Activated CD4-positive, alpha-beta T cell treated with anti-CD3 and anti-CD28 coated beads for 24 hours (primary cell): ENCODE measurements at places on chromosomes 13 and 19.

DNA sequence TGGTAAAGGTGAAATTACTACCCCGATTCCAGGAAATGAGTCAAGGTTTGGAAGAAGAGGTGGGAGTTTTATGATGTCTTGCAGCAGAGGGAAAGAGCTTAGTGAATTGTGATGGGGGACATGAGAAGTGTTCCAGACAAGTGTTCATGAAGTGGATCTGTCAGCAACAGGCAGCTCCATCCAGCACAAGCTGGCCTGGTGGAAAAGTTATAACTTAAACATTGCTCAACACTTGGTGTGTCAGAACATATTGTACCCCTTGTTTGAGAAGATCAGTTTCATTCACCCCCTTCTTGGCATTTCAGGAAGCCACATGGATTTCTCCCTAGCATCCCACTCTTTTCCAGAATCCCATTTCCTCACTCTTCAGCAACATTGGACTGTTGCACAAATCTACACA lies 222.0 kb downstream of the B3GLCT start:
- DNase-seq, result no peak

GRCh38 chr19:56993851-56994250 lies 125.9 kb upstream of the USP29 start:
- no peak for DNase-seq

DNA sequence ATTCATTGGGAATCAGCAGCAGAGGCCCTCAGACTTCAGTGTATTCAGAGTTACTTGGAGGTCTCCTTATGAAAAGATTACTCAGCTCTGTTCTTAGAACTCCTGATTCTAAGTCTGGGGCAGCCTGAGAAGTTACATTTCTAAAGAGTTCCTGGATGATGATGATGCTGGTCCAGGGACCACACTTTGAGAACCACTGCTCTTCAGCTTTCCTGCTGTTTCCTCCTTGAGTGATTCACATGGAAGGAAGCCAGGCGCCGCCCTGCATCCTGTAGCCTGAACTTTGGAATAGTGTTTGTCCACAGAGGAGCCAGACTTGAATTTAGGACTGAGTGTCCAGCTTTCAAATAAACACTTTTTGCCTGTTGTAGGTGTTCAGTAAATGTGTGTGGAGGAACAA lies 2.9 kb downstream of the CEBPG start:
- no peak for DNase-seq

DNA sequence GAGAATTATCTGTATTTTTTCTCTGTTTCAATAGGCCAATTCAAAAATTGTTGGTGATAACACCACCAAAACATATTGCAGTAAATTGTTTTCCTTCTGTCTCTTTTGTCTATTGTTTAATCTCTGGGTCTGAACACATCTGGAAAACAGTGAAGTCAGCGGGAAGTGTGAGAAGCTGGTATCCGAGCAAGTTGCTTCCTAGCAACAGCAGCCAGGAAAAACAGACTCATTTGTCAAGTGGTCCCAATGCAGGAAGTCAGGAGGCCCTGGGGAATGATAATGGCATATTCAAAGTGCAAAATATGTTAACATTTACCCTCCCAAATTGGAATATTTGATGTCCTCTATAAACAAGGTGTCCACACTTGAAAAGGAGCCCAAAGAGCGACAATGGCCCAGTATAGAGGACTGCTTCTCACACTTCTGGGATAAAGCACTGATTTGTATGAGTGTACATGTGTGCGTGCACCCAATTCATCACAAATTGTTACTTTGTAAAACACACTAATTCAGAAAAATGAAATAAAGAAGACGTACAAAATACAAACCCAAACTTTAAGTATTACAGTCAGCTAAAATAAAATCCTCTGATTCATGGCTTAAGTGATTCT lies 515.0 kb downstream of the TBC1D4 start:
- DNase-seq, result no peak

DNA sequence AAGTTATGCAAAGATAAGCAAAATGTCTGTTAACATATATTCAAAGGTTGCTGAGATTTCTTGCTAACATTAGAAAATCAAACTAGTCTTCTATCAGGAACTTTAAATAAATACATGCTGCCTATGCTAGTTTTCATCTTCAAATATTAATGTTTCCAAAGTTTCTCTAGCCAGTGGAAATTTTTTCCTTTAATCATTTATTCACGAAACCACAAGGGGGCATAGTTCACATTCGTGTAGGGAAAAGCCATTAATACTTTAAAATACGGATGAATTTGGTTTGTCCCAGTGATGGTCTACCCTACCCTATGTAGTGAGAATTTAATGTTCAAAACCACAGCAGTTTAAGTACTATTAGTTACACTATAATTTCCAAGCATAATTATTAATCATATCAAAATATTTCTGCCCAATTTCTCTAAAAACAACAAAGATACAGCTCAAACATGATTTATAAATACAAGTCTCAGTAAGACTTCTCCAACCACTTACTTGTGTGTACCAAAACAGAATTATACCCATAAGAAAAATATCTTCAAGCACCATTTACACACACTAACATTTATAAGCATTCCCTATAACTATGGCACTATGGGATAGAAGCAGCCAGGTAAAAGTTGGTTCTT lies 16.2 kb downstream of the NUFIP1 start:
- DNase-seq, result no peak

DNA sequence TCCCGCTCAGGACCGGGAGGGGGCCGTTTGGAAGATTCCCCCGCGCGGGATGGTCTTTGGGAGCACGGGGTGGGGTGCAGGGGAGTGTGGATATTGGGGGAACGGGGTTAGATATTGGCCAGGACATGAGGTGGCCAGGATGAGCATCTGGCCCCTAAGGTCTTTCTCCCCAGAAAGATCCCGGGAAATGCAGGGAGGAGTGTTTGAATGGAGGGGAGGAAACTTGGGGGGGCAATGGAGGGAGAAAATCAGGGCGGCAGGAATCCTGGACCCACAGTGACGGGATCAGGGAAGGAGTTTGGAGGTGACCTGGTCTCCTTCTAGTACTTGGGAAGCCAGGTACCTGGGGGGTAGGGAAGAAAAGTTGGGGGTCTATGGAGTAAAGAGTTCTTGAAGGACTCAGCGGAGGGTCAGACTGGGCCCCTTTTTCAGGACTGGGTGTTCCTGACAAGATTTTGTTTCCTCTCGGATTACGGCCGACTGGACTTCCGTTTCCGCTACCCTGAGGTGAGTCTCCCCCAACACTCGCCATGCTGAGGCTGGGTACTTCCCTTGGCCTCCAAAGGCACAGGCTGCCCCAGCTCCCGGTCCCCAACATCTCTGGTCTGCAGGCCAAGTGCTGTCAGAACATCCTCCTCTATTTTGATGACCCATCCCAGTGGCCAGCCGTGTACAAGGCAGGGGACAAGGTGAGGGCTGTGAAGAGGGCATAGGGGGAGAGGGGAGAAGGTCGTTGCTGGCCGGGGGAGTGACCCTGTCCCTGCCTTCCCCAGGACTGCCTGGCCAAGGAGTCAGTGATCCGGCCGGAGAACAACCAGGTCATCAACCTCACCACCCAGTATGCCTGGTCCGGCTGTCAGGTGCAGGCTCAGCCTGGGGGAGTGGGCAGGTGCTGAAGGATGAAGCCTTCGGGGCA lies 989 bp downstream of the TMEM145 start:
- no peak for DNase-seq

GRCh38 chr13:29954082-29955028 lies 103.9 kb upstream of the UBL3 start:
- DNase-seq, result no peak

- DNase-seq, result no peak
Measured at GRCh38 chr13:25988661-25989060, 63.2 kb downstream of the SHISA2 start.

DNA sequence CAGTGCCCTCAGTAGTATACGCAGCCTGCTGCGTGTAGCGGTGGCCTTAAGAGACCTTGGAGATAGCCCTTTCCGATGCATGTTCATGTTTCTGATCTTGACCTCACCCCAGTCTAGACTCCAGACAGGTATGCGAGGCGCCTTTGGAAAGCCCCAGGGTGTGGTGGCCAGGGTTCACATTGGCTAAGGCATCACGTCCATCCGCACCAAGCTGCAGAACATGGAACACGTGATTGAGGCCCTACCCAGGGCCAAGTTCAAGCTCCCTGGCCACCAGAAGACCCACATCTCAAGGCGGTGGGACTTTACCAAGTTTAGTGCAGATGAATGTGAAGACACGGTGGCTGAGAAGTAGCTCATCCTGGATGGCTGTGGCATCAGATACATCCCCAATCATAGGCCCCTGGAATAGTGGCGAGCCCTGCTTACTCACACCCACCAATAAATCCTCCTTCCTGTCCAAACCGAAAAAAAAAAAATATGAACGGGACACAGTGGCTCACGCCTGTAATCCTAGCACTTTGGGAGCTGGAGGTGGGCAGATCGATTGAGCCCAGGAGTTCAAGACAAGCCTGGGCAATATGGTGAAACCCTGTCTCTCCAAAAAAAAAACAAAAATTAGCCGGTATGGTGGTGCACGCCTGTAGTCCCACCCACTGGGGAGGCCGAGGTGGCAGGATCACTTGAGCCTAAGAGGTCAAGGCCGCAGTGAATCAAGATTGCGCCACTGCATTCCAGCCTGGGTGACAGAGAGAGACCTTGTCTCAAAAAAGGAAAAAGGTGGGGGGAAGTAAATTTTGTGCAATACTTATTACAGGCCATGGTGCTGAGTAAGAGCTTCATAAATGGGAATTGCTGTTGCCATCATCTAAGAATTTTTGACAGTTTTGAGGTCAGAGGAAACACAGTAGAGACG lies 12.4 kb upstream of the CBLC start:
- DNase-seq, result no peak

DNA sequence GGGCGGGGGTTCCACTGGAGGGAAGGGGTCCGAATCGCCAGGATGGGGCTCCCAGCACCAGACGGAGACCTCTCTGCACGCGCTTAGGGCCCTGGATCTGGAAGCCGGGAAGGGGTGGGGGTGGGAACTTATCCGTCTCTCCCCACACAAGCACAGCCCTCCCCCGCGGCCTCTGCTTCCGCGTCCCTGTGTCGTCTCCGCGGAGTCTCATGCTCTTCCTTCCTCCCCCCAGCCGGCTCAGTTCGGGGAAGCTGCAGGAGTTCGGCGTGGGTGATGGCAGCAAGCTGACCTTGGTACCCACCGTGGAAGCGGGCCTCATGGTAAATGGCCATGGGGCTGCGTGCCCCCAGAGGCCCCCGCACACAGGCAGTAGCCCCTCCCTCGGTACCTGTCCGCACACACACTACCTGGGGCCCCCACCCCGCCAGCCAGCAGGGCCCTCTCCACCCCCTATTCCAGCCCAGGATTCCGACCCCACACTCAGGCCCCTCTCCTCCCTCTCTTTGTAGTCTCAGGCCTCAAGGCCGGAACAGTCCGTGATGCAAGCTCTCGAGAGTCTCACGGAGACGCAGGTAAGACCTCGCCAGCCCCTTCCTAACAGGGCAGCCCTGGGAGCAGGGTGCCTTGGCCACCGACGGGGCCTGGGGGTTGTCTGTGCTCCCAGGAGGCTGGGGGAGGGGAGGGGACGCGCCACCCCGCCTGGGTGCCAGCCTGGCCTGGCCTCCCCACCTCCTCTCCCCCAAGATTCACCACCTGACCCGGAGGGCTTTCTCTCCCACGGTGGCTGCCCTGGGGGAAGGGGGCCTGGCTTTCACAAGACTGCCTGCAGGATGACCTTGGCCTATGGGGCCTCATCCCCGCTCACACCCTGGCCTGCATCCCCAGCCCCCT lies 3.2 kb downstream of the MIDN start:
- peak; percentile 48 for DNase-seq

GRCh38 chr13:52405369-52405766 lies 604 bp downstream of the THSD1 start:
- DNase-seq, result no peak

- DNase-seq, result no peak
Measured at GRCh38 chr19:38665950-38666662, 18.7 kb downstream of the ACTN4 start.

DNA sequence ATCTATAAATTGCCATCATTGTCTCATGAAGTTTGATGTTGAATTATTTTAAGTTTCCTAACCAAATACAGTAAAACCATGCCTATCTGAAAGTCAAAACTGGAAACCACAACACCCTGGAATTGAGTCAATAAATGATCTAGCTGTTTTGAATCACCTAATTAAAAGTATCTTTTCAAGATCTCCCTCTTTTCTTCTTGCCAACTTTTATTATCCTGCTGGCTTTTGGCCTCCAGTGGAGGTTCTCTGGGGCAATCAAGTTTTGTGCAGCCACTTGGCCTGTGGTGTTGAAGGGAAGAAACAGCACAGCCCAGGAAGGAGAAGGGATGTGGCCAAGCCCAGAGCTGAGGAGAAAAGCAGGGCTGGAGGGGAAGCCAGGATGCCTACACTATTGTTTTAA lies 255.4 kb downstream of the COG6 start:
- DNase-seq, result no peak

DNA sequence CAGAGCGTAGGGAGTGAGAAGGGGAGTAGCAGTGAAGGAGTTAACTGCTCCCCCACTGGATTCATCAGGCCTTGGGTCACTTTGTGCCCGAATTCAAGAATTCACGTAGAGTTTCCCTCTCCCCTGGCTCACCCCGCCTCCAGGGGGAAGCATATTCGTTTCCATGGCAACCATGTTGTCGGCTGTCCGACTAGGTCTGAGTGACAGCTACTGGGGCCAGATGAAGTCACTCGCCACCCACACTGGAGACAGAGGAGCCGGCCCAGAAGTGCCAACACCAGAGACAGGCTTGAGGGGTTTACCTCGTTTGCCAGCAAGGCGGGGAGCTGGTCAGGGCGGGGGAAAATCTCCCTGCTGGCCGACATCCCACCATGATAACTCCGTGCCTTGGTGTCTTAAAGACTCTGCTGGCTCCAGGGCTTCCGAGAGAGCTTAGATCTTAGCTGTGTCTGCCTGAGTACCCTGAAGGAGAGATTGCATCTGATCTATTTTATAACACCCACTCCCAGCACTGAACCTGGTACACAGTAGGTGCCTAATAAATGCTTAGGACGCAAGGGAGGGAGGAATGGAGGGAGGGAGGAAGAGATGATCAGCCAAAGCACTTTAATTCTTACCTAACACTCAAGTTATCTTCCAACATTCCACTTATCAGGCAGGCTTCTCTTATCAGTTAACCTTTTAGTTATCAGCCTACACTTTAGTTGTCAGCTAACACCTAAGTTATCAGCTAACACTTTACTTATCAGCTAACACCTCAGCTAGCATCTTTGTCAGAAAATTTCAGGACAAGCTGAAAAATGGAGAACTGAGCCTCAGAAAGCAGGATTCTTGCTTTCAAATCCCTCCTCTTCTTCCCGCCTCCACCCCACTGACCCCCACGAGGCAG lies 57.2 kb upstream of the ZNRF4 start:
- DNase-seq, result no peak

DNA sequence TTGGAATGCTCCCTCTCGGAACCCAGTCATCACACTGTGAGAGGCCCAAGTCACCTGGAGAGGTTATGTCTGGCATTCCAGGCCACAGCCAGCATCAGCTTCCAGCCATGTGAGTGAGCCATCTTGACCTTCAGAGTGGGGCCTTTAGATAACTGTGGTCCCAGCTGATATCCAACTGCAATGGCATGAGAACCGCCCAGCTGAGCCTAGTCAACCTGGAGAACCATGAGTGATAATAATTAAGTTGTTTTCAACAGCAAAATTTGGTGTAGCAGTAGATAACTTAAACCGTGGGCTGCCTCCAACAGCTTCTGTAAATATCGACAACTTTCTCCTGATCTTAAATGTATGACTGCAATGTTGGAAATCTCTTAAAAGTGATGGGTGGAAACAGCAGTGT lies 24.6 kb downstream of the DYRK1B start:
- no peak for DNase-seq
